ENCODE measurements at places on chromosomes 12 and 14.
A peak's percentile ranks its signal among the peaks of the same experiment; 100 is the strongest.

GRCh38 chr12:108174641-108175040 lies 45.6 kb downstream of the WSCD2 start:
- DNase-seq, result no peak

DNA sequence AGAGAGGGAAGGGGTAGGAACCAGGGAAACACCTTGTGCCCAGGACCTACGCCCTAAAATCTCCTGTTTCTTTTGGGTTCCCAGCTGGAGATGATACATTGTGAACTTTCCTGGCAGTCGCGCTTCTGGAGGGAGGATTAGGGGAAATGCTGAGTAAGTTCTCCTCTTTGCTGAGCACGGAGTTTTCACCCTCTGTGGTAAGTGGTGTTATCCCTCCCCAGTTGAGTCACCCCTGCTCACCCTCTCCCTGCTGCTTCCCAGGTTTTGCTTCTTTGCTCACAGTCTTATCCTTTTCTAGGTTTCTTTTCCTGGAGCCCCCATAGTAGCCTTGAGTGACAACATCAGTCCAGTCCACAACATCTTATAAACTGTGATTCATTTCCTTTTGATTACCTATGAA lies 789.1 kb downstream of the TMEM121 start:
- DNase-seq, result no peak

DNA sequence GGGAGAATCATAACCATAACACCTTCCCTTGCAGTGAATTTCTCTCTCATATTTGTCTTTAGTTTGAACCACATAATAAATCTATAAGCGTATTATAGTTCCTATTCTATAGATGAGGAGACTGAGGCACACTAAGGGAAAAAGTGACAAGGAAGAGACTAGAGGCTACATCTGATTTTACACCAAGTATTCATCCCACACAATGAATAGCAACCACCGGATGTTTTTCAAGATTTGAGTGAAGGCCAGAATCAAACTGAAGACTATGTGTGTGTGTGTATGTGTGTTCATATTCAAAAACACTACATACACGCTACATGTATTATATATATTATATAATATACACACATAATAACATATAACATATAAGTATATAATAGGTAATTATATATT lies 4.7 kb downstream of the ASB2 start:
- DNase-seq, result no peak

DNA sequence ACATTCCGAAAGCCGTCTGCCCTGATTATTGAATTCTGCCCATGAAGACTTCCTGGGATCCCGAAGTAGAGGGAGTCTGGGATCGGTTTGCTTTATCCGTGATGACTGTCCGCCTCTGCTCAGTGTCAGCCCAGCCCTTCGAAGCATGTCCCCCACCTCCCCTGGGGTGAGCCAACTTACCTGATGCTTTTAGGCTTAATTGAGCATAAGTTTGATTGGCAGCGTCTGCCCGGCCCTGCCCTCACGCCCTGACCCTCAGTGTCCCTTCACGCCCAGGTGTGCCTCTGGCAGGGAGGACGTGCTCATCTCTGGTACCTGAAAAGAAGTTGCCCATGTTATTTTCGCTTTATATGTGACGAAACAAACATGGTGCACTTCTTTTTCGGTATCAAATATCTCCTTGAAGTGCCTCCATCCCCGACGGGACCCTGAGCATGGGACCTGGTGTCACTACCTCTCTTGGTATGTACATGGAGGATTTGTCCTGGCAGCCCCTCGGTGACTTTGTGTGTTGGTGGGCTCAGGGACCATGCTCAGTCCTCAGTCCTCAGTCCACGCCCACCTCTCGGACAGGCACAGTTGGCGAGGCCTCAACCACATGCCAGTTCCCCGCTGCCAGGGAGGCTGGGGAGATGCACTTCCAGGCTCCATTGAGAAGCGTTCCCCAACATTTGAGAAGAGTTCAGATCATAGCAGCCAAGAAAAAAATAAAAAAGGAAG lies 130.1 kb upstream of the RTL1 start:
- DNase-seq, result no peak

DNA sequence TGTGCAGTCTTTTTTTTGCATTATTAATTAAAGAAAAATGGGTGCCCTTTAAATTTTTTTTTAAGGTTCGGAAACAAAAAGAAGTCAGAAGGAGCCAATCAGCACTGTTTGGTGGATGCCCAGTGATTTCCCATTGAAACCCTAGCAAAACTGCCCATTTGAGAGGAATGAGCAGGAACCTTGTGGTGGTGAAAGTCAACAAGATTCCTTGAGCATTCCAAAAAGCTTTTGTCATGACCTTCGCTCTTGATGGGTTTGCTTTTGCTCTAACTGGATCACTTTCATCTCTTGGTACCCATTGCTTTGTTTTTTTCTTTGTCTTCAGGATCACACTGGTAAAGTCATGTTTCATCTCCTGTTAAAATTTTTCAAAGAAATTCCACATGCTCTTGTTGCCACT lies 54.1 kb downstream of the ADIPOR2 start:
- no peak for DNase-seq

GRCh38 chr14:68473069-68473468 lies 319.8 kb downstream of the ZFP36L1 start:
- DNase-seq, result no peak

- DNase-seq, result no peak
These were observed 92.7 kb downstream of the BORCS5 start for GRCh38 chr12:12449533-12450025.

DNA sequence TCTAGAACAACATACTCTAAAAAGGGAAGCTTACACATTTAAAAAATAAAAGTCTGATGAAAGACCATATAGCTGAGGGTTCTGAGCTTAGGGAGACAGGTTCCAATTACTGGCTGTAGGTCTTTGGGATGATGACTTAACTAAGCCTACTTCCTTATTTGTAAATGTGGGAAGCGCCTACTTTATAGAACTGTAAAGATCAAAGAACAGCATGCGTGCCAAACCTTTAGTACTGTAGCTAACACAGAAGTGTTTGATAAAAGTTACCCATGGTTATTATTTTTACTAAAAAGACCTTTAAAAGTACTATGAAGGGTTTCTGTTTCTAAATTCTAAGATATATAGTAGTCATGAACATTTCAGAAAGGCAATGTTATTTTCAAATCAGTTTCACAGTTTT lies 35.7 kb downstream of the STK38L start:
- no peak for DNase-seq

DNA sequence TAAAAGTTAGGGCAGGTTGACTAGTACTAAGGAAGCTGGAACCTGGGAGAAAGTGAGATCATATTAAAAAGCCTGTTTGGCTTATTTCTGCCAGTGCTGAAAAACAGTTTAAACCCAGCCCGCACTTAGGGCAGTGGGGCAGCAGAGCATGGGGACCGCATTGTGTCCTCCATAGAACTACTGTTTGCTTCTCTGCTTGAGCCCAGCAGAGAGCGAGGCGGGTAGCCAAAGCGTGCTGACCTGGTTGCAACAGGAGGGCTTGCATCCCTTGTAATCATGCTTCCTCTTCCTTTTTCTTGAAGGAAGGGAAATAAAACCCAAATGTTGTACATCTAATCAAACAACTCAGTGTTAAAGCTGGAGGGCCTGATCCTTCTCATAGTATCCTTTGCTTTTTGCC lies 82.5 kb upstream of the HOXC13 start:
- DNase-seq, result no peak

DNA sequence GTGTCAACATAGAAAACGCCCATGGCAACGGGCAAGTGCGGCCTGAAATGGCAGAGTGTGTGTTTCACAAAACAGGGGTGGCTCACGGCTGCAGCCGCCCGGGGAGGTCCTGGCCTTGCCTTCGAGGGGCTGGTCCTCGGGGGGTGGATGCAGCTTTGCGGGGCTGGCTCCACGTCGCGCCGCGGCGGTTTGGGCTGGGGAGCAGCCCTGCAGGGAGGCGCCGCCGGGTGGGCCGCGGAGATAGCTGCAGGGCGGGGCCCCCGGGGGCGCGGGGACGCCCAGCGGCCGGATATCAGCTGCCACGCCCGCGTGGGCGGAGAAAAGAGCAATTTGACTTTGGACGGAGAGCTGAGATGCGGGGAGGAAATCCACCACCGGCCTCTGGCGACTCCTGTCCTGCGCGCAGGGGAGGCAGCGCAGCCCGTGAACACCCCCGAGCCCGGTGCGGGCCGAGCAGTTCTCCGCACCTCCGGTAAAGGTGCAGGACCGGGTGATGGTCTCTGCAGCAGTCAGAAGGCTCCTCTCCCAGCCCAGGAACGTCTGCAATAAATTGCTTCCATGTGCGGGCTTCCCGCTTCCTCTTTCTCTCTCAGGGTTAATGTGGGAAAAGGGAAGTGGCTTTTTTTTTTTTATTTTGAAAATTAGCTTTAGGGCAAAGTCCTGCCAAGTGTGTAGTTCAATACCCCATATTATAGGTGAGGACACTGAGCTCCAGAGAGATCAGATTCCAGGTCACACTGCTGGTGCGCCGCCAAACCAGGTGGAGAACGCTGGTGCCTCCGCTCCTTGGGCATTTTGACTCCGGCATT lies 110.5 kb downstream of the ARF6 start:
- DNase-seq, result no peak

DNA sequence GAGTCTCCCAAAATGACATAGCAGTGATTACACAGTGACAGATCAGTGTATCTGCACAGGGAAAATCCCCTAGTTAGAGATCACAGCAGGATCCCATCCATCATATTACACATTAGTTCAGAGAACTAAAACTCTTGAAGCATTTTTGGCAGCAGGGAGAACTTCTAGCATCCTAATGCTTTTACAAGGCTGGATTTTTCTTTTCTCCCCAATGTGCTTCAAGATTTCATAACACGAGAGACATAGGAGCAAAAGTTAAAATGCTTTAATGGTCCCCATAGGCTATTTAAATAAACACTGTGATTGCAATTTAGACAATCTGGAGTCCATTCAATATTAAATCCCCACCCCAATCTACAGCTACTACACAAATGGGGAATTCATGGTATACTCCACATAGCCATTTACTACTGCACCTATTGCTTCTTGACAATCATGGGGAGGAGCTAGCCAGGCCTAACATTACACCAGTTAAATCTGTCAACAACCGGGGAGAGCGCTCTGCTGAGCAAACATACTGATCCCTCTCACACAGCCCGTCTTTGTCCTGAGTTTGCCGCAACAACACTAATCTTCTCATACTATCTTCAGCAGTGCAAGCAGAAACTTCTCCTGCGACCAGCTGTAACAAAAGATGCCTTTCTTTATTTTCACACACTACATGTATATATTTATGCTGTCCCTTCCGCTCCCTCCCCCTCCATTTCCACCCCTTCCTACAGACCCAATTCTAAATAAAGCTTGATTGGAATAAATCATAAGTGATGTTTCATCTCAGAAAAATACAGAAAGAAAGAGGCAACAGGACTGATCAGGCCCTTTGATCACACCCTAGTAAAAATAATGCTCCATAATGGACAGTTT lies 120.3 kb upstream of the SOX5 start:
- DNase-seq, result no peak

- no peak for DNase-seq
These were observed 824.5 kb downstream of the AACS start for GRCh38 chr12:125889742-125890141.

DNA sequence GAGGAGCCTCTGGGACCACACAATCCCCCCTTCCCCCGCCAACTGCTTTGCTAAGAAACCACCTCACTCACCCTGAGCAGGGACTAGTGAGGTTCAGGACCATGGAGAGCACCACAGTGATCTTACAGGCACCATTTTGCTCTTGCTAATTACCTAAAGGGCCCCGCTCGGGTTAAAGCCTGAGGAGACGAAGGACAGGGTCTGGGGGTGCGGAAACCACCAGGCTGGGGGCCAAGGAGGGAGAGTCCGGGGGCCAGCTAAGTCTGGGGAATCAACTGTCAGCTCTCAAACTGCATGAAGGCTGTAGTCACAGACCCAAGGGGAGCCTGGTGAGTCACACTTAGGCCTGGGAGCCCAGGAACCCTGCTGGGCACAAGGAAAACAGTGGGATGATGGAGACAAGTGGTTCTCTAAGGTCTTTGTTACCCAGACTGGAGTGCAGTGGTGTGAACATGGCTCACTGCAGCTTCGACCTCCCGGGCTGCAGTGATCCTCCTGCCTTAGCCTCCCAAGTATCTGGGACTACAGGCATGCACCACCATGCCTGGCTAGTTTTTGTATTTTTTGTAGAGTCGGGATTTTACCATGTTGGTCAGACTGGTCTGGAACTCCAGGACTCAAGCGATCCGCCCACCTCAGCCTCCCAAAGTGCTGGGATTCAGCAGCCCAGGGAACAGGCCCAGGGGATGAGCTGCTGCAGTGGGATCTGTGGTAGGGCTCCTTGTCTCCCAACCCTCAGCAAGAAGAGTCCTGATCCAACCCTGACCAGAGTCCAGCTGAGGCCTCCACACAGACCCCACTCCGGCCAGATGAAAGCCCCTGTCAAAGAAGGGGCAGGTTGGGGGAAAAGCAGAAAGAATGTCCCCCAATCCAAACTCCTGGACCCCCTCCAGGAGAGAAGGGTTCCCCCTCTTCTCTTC lies 98.8 kb downstream of the CALM1 start:
- peak; percentile 33 for DNase-seq

- DNase-seq, result no peak
These were observed 46.9 kb downstream of the COCH start for GRCh38 chr14:30921305-30921704.

DNA sequence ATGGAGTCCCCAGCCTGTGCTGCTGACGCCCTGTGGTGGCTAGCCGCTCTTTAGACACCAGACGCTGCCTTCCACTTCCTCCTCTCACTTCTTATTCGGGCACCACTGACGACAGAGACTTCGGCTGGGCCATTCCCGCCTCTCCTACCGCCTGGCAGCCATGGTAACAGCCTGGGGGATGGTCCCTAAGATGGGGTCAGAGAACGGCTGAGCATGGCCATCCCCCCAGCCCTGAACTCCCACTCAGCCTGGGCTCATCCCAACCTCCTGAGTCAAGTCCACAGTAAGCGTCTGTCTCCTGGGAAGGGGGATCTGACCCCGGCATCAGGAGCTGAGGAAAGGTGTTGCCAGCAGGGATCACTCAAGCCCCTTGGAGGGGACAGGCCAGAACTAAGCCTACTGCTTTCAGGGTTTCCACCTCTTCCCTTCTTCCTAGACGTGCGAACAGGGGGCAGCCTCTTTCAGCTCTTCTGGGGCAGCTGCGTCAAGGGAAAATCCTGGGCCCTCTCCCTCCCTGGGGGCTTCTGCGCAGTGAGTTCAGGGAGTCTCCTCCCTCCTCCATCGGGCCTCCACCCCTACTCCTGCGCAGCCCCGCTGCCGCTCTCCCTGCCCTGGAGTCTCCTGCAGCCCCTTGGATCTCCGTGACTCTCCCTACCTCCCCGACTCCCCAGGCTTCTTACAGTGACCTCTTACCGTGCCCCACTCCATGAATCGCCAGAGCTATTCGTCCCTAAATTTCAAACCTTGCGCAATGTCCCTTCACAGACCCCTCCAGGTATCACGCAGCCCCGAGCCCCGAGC lies 643 bp upstream of the TAMALIN start:
- DNase-seq, result no peak

All from amniotic stem cell (primary cell).